ENCODE measurements at places on chromosomes 3 and 15.
A peak's percentile ranks its signal among the peaks of the same experiment; 100 is the strongest.

DNA sequence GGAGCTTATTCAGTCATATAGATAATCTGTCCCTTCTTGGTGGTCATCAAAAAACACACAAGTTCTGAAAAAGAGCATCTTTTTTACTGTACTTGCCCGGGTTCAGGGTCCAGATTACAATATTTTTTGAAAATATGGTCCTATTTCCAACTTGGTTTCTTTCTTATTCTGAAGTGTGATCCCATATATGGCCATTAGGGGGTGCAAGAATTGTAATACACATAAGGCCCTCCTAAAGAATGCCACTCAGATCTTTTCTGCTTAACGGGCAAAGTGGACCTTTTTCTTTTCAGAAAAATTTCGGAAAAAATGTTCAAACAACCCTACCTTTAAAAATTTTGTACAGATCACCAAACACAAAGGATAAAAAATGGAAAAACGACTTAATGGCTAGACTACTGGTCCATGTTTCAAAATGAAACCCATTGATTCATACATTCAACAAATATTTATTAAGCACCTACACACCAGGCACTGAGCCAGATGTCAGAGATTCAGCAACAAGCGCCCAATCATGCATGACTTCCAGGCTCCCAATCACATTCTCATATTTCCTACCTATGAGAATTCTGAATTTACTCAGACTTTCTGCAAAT, 102.0 kb upstream of the MYRIP start:
- DNase-seq: peak; percentile 25

DNA sequence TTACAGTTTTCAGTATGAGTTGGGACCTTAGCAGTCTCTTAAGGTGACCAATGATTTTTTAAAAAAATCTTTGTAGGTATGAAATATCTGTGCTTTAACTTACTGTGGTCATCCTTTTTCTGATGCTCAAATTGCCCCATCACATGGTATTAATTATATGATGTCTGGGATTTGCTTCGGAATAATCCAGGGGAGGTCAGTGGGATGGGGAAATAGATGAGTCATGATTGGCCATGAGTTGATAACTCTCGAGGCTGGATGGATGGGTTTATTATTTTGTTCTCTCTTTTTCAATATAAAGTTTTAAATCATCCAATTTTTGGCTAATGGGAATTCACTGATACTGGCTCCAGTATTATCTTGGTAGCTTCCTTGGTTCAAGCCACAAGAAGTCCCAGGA, 370.3 kb upstream of the TPM1 start:
- DNase-seq: no peak

DNA sequence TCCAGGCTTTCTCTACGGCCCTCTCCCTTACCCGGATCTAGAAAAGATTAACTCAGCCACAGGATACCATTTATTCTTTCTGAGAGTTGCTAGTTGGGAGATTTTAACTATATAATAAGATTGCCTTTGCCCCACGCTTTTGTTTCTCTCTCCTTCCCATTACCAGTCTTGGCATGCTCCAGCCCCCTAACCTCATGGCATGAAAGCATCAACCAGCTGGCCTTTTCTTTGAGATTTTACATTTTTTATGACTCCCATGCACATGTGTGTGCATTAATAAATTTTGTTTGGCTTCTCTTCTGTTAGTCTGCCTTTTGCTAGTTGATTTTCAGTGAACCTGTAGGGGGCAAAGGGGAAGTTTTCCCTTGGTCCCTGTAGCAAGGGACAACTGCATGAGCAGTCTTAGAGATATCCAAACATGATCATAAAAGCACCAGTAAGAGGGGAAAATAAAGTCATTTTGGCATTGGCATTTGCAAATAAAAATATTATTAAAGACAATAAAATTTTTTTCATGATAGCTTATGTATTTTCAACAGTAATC, 73.6 kb downstream of the OXSM start:
- DNase-seq: no peak

GRCh38 chr15:88257311-88258092, 963 bp upstream of the NTRK3 start:
- DNase-seq: peak; percentile 11

DNA sequence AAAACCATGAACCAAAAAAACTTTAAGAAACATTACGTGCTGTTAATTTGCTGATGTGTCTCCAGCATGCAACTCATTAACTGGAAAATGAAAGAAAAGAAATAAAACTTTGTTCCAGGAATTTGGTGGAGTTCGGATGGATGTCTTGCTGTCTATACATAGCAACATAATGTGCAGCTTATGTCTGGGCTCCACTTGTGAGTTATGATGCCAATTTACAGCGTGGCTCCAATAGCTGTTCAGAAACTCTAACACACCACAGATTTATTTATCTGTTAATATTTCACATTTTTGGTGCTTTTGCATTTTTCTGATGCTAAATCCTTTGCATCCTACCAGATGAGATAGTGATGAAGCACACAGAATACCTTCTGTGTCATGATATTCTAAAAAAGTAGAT, 45.1 kb downstream of the MAP4 start:
- no peak for DNase-seq

GRCh38 chr3:2810723-2811122, 299.5 kb downstream of the IL5RA start:
- DNase-seq: no peak

DNA sequence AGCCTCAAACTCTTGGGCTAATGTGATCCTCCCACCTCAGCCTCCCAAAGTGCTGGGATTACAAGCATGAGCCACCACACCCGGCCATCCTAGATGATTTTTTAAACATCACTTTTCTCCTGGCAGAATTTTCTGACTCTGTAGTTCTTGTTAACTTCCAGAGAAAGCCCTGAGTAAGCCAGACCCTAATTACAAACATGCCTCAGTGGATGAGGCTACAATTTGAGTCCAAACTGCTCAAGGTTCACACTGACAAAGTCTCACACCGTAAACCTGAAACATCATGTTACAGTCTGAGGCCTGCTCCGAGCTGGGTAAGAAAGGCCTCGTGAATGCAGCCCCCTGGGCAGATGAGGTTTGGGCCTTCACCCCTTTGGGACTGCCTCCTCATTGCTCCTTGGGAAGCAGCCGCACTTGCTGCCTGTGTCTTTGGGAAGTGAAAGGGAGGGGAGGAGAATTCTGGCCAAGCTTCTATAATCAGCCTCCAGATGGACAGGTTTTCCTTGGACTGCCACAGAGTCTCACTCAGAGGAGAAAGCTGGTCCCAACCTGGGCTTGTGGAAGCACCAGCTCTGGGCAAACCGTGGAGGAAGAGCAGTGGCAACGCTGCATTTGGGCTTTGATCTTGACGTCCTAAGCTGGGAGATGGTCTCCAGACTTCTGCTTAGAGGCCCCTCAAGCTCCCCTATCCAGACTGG, 46.0 kb downstream of the CA12 start:
- DNase-seq: no peak

- DNase-seq: peak; percentile 51
These were observed 24.9 kb downstream of the TMEM207 start for GRCh38 chr3:190424478-190425439.

DNA sequence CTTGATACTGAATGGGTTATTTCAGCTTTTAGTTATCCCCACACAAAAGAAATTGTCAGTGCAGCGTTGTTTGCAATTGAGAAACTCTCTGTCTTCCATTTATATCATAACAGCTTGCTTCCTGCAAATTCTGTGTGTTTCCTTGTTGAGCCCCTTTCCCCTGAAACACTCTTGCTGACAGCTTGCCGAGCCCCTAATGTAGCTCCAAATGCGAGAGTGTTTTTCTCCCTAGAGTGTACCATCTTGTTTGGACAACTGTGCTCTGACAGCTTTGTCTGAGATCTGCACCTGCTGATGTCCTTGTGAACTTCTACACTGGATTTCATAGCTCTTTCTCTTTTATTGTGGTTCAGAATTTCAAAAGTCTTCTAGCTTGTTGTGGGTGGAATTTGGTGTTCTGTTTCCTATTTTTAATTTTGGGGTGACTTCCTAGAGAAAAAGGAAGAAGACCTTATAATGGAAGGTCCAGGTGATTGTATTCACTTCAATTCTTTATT, 343.5 kb downstream of the PDCD6IP start:
- DNase-seq: peak; percentile 16

- DNase-seq: no peak
These were observed 112.3 kb downstream of the GALK2 start for GRCh38 chr15:49282366-49282765.

DNA sequence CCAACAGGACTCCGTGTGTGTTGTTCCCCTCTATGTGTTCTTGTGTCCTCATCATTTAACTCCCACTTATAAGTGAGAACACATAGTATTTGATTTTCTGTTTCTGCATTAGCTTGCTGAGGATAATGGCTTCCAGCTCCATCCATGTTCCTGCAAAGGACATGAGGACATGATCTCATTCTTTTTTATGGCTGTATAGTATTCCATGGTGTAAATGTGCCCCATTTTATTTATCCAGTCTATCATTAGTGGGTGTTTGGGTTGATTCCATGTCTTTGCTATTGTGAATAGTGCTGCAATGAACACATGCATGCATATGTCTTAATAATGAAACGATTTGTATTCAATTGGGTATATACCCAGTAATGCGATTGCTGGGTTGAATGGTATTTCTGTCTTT, 28.5 kb upstream of the TOP2B start:
- DNase-seq: no peak

GRCh38 chr15:53675832-53676231, 83.6 kb downstream of the WDR72 start:
- DNase-seq: no peak

DNA sequence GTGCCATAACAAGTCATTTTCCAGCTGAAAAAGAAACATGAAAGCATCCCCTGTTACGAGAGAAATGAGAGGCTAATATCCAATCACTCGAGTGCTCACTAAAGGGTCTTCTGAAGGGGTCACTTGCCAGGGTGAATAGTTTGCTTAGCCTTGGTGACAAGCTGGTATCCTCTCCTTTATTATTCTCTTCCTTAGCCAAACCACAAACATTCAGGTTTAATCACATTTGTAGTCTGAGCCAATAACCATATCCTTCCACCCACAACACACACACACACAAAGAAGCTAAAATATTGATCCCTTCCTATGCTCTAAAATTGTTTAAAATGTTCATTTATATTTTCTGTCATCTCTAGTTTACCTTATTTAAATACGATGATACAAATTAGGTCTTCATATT, 240.5 kb upstream of the TMCO5A start:
- DNase-seq: no peak

Data from NCI-H1092 treated with DMSO at 0.1 percent for 48 hours (cell line).